ENCODE measurements at places on chromosomes 7 and 10.

DNA sequence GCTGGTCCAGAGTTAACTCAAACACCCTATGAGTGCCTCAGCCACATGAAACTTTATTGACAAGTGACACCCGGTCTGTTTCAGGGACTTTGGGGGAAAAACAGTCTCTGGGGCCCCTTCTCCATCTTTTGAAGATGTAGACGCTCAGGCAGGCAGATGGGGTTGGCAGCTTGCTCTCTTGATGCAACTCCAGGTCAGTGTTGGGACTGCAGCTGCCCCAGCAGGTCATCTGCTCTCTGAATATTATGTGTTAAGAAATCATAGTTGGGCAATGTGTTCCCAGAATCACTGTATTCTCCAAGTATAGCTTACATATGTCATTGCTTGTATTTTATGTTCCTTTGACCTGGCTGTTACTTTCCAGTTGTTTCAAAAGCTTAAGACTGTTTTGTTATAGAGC lies 544.9 kb upstream of the MGMT start:
- DNase-seq = no peak

DNA sequence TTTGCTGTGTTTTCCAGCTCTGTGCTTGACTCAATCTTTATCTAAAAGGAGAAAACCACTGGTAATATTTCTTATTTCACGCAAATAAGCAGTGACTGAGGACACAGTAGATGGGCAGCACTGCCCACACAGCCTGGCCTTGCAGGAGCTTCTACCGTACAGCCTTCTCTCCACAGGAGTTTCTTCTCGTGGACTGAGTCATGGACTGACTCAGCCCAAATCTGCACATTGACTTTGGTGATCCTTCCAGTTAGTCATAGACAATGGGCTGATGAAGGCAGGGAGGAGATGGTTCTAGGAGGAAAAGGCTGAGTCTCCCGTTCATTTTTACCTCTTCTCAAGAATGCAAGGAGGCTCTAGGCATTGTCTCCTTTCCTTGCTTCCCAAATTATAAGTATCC lies 200.7 kb downstream of the RAPGEF5 start:
- no peak for DNase-seq

DNA sequence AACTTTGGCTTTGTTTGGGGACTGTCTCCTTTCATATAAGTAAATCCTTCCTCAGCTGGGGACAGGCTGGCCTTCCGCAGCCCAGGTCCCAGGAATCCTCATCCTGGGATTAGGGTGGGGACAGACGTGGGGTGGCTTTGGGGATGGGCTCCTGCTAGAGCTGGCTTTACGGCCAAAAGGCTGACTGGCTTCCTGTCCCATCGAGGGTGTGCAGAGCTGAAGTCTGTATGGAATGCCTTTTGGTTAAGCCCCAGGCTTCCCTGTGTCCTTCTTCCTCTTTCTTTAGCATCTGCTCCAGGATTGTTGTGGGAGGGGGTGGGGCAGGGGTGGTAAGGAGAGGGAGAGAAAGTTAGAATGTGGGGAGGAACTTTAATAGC lies 59.4 kb upstream of the AQP1 start:
- DNase-seq = no peak

GRCh38 chr10:16155834-16156233 lies 281.0 kb upstream of the PTER start:
- DNase-seq = no peak

GRCh38 chr10:97427571-97428179 lies 1.7 kb downstream of the PGAM1 start:
- DNase-seq = no peak

- DNase-seq = no peak
Observed at GRCh38 chr10:122854648-122855047, 9.0 kb upstream of the CUZD1 start.

- DNase-seq = no peak
Observed at GRCh38 chr7:143456992-143457793, 13.9 kb downstream of the TAS2R60 start.

DNA sequence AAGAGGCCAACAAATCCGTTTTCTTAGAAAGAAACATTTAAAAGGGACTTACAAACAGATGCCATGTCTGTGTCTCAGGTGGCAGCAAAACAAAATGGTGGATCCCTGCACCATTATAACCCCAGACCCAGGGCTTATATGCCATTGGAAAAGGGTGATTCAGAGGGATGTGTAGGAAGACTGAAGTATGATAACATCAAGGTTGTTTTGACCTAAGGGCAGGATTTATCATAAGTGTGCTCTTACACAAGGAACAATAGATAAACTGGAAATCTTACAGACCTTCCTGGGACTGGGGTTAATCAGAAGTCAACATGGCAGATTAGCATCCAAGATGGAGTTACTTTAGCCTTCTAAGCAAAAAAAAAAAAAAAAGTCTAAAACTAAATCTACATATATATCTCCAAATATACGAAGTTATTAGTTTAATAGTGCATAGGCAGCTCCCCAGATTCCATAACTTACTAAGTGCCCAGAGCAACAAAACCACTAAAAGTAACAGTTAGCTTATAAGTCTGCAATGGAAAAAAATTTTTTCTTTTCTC lies 34.3 kb upstream of the WNT16 start:
- DNase-seq = no peak

DNA sequence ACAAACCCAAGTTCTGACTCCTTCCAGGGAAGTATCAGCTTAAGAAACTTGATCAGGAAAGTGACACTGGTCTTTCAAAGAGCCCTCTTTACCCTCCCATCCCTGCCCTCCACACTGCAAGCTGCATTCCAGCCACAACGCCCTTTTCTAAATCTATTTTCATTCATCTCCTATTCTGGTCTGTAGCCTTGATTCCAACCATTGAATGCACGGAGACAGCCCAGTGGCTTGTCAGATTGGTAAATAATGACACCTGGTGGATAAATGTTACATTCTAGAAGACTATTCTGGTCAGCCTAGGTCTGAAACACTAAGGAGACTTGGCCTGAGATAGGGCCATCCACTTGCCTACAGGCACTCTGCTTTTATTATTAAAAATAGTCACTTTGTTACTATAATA lies 20.9 kb downstream of the MORN4 start:
- DNase-seq = no peak

- no peak for DNase-seq
Observed at GRCh38 chr7:80249619-80250295, 115.1 kb downstream of the GNAI1 start.

DNA sequence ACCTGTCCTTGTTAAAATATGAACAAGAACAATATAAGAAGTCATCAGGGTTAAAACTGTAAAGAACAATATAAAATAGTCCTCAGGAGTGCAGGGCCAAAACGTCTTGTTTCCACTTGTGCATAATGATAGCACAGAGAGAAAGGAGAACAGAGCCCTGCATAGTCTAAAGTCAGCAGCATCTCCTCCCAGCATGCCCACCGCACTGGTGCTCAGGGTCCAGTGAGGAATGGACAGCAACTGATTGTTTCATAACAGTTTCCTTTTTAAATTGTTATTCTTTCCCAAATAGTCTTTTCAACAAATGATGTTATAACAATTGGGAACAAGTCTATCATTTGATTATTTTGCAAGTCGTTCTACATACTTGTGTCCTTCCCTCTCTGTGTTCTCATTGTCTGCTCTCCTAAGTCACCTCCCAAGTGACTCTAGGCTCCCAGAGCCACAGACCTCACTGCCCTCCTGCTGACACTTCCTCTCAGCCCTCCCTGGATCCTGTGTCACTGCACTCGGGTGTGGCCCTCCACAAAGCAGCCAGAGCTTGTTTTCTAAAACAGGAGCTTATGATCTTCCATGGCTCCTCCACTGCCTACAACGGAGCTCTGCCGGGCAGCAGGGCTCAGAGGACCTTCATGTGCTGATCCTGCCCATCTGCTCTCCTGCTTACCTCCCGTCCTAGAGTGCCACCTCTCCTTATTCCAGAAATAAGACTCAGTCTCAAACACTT lies 27.6 kb downstream of the COBL start:
- DNase-seq = no peak

Data from stimulated activated CD4-positive, alpha-beta T cell treated with anti-CD3 and anti-CD28 coated beads, Interleukin-1b, Interleukin-23, amount 100 ng/mL, for 1 hour (primary cell).